ENCODE measurements at places on chromosomes 1 and 21.

GRCh38 chr1:23475134-23475628, 8.8 kb downstream of the ASAP3 start:
- DNase-seq = no peak

DNA sequence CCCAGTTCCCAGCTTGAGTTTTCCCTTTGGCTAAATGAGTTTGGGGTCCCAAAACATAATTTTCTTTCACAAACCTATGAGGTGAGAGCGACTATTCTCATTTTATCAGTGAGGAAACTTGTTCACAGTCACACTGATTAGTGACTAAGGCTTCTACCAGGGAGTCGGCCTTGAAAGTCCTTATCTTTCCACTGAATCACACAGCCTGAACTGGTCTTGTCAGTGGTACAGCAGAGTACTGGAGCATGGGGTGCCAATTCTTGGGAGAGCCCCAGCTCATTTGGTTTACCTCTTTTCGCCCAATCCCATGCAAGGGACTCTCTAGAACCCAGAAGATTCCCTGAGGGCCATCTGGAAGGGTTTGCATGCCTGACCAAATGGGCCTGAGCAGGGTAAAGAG, 16.9 kb downstream of the HSD3B2 start:
- DNase-seq = no peak

- no peak for DNase-seq
These were observed 11.4 kb upstream of the MRPS6 start for GRCh38 chr21:34061983-34062382.

- DNase-seq = no peak
These were observed 496.1 kb downstream of the LRRIQ3 start for GRCh38 chr1:73701826-73702225.

DNA sequence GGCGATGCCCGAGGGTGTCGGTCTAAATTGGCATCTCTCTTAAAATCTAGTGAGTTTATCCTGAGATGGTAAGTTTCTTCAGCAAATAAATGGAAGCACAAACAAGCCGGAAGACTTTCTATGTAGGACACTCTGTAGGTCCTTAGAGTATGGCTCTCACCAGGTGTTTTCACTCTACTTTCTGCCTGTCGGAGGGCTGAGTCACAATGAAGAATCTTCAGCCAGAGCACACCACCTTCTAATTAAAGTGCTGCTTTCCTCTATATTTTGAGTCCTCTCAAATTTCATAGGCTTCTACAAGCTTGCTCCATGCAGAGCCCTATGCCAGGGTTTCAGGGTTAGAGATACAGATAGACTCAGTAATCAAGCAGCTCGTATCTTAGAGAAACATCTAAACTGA, 27.1 kb downstream of the KCNK1 start:
- DNase-seq = no peak

DNA sequence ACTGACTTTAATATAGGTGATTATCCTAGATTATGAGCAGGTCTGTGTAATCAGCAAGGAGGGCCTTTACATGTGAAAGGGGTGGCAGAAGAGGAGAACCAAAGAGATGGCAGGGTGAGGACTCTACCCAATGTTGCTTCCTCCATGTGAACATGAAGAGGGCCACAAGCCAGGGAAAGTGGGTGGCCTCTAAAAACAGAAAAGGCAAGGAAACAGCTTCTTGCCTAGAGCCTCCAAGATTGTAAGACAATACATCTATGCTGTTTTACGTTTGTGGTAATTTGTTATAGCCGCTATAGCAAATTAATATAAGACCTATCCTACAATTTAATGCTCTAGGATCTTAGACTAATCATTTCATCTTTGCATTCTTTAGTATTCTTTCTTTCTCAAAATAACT, 85.5 kb downstream of the PLPP3 start:
- no peak for DNase-seq

- no peak for DNase-seq
These were observed 32.2 kb downstream of the TMED5 start for GRCh38 chr1:93148001-93148400.

GRCh38 chr1:6450005-6450450, 15.9 kb downstream of the TNFRSF25 start:
- no peak for DNase-seq

DNA sequence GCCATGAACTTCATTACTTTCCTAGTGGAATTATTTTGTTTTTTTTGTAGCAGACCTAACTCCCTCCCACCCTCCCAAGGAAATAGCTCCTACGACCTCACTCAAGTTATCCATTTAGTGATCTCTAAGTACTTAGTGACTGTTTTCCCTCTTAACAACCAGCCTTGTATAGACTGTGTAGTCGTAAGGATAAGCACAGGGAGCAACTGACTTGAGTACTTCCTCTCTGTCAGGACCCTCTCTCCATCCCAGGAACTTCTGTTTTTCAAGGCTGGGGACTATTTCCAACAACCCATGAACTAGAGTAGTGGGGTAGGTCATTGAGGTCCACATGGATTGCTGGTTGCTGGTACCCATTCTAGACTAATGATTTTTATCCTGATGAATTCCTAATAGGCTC, 1.9 kb downstream of the AGO1 start:
- no peak for DNase-seq

DNA sequence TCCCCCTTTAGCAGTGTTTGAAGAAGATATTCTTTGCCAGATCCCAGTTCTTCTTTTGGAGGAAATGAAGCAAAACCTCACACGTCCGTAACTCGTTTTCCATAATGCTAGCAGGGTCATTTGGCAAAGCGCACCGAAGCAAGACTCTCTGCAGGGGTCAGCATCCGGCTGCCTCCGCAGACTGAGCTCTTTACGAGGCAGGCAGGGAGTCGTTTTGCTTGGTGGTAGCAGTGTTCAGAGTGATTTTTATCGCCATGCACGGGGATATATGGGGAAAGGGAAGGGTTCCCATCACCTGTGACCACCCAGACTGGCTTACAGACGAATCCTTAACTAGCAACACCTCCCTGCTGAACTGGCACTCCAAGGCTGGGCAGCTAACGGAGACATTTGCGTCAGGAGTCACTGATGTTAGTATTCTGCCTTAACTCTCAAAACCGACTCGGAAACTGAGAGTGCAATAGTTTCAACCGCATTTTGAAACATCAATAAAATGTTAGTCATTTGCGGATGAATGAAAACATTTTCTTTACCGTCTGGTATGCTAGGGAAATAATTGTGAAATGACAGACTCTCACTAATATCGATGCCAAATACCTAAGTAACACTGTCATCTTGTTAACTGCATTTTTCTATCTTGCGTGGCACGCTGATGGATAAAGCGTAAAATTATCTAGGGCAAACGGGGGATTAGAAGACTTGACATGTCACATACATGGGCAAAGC, 2.2 kb upstream of the NEGR1 start:
- DNase-seq = no peak

GRCh38 chr1:42439940-42440339, 15.9 kb downstream of the ZMYND12 start:
- no peak for DNase-seq

- DNase-seq = no peak
These were observed 4.6 kb downstream of the SNX27 start for GRCh38 chr1:151616505-151616849.

DNA sequence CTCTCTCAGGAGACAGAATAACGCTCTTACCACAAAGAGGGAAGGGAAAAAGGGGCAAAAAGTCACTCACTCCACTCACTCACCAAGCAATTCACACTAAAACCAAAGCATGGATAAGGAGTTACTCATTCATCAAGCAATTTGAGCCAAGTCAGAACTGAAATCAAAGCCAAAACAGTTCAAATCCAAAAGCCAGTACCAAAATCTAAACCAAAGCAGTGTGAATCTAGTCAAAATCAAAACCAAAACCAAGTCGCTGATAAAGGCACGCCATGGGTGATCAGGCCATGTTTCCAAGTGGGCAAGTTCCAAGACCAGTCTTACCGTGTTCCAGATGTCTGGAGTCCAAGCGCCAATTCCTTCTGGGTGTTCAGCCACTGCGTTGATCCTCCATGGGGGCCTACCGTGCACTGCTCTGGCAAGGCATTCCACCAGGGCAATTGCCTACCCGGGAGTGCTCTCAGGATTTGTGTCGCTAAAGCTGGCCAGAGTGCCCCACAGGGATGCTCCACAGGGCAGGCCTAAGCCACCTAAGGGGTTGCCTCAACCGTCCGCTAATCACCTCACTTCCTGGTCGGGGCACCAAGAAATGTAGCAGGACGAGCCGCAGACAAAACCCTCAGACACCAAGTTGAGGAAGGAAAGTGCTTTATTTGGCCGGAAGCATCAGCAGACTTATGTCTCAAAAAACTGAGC, 142.3 kb downstream of the TRIM33 start:
- no peak for DNase-seq

GRCh38 chr1:15706751-15707150, 22.6 kb downstream of the PLEKHM2 start:
- no peak for DNase-seq

DNA sequence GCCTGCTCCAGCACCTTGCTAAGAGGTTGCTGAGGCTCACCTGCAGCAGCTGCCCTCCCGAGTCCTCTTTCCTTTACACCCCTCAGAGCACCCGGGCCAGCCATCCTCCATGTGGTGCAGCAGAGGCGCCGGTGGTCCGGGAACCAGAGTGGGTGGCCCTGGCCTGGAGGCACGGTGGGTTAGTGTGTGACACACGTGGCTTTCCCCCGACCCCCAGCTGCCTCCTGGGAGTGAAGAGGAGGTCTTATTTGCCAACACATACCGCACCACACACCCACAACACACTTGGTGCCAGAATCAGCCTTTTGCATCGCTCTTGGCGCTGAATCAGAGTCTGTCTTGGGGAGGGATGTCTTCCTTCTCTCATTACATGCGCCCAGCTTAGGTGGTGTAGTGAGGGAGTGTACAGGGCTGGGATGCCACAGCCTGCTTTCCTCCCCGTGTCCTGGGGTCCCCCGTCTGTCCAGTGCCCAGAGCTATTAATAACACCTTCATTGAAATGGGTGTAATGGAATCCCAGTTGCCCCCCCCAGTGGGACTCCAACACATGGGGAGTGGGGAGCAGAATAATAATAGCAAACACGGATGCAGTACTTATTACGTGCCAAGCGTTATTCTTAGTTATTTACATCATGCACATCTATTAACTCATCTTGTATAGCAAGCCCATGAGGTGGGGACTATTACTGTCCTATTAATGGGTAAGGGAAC, 38.2 kb downstream of the MAPKAPK2 start:
- no peak for DNase-seq

DNA sequence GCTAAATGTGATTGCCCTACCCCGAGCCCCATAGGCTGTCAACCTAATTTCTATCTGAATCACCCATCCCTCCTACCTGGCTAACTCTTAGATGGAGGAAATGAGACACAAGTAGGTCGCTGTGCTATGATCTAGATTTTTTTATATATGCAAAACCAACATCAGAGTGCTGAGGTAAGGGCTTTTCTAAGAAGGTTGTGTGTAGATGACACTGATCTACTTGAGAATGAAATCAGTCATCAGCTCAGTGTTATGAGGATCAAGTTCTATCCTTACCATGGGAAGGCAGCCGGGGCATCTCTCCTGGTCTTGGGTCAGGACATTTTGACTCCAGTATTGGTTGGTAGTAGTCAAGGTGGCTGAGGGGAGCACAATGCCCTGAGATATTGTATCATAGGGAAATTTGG, 23.6 kb downstream of the SLAMF1 start:
- DNase-seq = no peak

DNA sequence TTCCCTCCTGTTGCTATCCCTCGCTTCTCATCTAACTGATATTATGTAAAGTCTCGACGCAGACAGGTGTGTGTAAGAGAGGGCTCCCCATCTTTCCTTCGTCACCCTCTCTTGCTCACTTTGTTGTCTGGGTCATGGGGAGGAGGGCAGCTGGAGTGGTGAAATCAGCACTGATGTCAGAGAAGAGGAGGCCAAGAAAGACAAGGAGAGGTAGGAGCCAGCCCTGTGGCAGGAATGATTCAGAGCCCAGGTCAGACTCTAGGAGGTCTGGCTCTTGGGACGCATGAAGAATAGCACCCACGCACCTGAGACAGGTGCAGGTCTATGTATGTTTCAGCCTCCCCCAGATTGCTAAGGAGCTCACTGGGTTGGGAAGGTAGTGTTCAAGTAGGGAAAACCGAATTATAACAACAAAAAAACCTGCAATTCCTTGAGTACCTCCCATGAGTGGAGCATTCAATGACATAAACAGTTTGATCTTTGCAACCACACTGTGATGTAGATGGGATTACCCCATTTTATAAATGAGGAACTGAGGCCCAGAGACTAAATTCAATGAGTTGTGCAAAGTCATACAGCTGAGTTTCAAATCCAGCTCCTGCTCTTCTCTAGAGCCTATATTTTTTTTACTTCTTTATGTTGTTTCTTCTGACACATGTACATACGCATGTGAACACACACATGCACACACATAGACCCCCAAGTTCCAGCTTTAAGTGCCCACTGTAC, 10.4 kb downstream of the NUAK2 start:
- DNase-seq = no peak

GRCh38 chr21:20377250-20377649, 621.0 kb upstream of the NCAM2 start:
- DNase-seq = no peak

- DNase-seq = no peak
These were observed 16.2 kb upstream of the LY9 start for GRCh38 chr1:160779626-160780397.

DNA sequence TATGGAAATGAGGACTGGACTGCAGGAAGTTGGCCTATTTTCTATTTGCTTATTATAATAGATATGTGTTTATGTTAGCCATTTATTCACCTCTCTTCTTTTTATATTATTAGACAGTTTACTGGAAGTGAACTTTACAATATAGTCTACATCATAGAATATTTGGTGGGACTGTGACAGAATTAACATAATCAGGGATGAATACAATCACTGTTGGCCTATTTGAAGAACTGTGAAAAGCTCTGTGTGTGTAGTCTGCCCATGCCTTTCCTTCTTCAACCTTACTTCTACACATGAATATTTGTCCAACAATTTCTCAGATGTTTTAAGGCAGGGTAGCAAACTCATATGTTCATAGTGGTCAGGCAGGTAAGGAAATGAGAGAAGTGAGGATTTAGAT, 12.4 kb downstream of the MPZ start:
- DNase-seq = no peak

- DNase-seq = no peak
These were observed 20.8 kb downstream of the TSEN15 start for GRCh38 chr1:184072376-184072775.

- DNase-seq = no peak
These were observed 14.3 kb downstream of the RRP15 start for GRCh38 chr1:218299416-218299815.

DNA sequence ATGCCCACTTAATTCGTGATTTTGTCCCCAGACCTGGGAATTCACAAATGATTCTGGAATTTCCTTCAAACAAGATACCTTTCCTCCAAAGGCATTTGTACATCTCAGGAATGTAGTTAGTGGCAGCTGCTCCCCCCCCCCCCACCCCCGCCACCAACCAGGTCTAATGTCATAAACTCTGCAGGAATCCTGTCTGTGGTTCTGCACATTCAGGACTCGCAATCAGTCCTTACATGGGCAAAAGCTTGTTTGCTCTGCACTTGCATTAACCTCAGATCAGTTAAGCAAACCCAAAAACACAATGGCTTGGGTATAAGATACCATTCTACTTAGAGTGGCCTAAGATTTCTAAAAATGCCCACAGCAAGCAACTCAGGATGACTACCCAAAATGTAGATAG, 143.8 kb downstream of the TGFB2 start:
- DNase-seq = no peak

GRCh38 chr1:35715568-35716002, 3.1 kb downstream of the C1orf216 start:
- peak; percentile 40 for DNase-seq

- no peak for DNase-seq
These were observed 12.7 kb downstream of the LCK start for GRCh38 chr1:32263744-32264143.

All from activated CD8-positive, alpha-beta memory T cell treated with anti-CD3 and anti-CD28 coated beads for 1 hour (primary cell).